Activated CD4-positive, alpha-beta T cell treated with anti-CD3 and anti-CD28 coated beads for 24 hours (primary cell): ENCODE measurements at places on chromosomes 5 and 9.
A peak's percentile ranks its signal among the peaks of the same experiment; 100 is the strongest.

- no peak for DNase-seq
These were observed 584 bp downstream of the LMAN2 start for GRCh38 chr5:177350776-177351391.

GRCh38 chr9:125911861-125912644 is 164.9 kb downstream of the PBX3 start:
- no peak for DNase-seq

- no peak for DNase-seq
These were observed 56.8 kb downstream of the ZNF608 start for GRCh38 chr5:124689653-124690052.

DNA sequence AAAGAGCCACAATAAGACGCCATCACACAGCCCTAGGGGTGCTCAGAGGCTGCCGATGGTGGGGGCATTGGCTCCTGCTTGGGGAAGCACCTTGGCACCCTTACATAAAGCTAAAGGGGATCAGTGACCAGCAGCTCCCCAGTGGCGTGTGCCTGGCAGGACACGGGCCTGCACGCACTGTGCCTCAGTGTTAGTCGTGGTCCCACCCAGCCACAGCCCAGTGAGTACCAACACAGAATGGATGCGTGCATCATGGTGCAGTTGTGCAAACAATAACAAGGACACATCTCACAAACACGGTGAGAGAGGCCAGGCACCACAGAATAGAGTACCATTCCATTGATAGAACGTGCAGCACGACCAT is 103.2 kb downstream of the WNK2 start:
- no peak for DNase-seq

- DNase-seq = no peak
These were observed 13.6 kb upstream of the TMOD1 start for GRCh38 chr9:97487861-97488260.

DNA sequence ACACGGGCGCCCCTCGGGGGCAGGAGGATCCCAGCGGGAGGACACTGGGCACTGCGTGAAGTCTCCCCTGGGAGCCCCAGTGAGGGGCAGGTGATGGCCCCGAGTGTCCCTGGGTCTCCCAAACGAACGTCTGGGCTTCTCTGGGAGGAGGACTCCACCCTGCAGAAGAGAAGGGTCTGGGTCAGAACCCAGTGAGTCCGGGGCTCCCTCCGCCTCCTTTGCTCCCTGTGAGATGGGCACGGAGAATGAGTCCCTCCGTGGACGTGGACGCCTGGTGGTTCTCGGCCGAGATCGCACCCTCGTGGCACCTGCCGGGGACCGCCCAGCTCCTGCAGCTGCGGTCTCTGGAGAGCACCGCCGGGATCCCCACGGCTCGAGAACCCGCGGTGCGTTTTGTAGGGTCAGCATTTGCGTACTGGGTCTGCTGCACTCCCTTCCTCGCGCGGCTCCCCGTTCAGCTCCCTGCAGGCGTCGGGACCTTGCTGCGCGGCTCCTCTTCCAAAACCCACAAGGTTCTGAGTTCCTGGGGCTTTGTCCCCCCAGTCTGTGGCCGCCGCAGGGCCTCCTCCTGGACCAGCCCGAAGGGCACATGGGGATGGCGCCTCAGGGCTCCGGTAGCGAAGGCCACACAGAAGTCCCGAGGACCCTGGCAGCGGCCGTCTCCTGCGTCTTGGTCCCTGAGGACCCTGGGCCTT is 10.2 kb upstream of the CEP72 start:
- DNase-seq = no peak

- no peak for DNase-seq
These were observed 94.8 kb upstream of the CDKN2B start for GRCh38 chr9:22103685-22104575.

DNA sequence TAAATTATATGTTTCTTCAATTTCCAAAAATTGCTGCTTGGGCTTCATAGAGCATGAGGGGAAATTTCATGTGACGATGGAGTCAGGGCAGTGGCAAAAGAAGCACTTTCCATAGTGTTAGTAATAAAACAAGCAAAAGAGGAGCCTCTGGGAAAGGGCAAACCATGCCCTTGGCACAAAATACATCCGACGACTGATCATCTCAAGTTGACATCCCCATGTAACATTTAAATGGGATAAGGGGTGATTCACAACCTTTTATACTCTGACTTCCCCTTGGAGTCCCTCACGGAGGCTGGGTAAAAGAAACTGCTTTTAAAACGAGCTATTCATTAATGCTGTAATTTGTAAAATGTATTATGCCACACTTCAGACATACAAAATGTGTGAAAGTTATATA is 161.4 kb upstream of the DMRT1 start:
- DNase-seq = no peak

DNA sequence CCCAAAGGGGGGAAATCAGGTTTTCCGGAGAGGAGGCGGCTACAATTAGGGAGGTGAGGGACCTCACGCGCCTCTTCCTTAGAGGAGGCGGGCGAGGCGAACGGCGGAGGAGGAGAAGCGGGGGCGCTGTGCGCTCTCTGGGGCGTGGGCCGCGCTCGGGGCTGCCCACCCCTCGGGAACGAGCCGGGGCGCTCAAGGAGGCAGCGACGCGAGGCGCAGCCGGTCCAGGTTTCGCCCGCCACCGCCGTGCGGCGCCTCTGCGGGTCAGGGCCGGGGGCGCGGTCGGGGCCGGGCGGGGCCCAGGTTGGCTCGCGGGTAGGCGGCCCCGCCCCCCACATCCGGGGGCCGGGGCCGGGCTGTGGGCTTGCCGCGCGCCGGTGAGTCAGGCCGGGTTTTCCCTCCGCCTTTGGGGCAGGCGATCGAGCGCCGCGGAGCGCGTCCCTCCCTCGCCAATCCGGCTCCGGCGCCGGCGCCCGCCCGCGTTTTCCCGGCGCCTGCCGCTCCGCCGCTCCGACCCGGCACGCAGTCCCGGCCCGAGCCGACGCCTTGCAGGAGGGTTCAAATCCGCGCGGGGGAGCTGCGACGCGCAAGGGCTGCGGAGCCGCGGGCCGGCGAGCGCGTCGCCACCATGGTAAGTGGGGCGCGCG is at the start of gene N4BP3:
N4BP3 (plus strand) TSS at position 392 of the 647 bp plus-strand sequence. CDS start 6,052 bp downstream, outside the sequence.
- DNase-seq = peak; percentile 76

DNA sequence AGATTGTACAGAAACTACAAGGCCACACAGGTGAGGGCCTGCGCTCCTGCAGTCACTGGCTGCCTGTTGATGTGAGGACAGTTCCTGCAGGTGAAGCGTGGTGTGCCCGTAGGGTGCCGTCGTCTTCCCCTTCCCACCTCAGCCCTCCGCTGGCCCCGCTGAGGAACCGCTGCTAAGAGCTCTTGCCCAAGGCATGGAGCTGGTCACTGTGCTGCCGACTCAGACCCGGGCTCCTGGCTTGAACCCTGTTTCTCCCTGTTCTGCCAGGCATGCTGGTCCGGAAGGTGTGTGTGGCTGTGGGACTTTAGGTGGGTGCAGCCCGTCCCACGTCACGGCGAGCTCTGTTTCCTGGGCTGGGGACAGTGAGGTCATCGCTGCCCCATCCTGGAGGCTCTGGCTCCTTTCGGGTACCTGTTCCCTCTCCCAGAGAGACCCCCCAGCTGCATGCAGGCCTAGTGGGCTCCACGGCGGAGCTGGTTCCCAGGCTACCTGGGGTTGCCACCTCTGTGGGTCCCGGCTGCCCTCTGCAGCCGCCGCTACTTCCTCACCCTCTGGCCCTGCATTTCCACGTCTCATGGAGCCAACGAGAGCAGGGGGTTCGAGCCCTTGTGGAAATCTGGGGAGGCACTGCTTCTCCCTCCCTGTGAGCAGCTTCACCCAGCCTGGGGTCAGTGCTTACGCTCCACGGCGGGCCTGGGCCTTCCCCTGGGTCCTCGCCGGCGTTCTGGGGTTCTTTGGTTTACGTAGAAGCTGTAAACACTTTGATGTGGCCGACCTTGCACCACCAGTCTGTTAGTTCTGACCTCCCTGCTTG is 7.6 kb downstream of the RNU6ATAC start:
- no peak for DNase-seq

DNA sequence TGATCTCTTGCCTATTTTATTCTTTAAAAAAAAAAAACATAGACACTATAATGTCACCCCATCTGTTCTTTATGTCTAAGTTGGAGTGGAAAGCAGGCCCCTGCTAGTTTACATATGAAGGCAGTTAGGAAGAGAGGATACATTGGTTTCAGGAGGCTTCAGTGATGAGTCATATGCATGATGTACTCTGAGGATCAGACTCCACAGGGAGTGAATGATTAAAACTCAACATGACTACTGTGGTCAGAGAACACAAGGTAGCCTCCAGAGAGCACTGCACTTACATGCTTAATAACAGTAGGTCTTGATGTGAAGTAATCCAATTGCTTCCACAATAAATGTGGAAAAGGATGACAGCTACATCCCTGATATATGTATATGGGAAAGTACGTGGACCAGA is 22.7 kb upstream of the FSTL4 start:
- DNase-seq = no peak
